ENCODE measurements at places on chromosomes 2 and 18.

DNA sequence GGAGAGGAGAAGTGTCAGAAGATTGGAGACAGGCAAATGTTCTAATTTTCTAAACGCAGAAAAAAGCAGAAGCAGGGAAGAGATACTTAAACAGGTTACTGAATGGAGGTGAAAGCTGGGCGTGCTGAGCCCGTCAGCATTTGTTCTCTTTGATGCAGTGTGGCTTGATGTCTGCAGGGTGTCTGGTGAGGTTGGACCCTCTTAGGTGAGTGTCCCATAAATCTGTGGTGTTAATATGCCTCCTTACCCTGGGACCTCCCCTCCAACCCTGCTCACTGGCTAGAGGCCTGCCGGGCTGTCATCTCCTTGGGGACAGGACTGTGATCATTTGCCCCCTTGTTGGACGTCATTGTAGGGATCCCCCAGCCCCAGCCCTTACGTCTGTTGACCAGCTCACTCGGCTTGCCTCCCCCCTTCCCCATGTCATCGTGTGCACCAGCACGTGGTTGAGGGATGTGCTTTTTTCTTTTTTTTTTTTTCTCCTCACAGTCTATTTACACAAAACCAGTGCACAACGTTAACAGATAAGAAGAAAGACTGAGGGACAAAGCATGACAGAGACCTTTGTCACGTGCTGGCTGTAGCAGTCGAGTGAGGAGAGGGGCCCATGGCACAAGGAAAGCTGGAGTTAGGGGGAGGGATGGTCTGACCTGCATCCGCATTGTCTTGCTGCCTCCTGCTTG is 56.4 kb downstream of the NCK2 start:
- no peak for DNase-seq

DNA sequence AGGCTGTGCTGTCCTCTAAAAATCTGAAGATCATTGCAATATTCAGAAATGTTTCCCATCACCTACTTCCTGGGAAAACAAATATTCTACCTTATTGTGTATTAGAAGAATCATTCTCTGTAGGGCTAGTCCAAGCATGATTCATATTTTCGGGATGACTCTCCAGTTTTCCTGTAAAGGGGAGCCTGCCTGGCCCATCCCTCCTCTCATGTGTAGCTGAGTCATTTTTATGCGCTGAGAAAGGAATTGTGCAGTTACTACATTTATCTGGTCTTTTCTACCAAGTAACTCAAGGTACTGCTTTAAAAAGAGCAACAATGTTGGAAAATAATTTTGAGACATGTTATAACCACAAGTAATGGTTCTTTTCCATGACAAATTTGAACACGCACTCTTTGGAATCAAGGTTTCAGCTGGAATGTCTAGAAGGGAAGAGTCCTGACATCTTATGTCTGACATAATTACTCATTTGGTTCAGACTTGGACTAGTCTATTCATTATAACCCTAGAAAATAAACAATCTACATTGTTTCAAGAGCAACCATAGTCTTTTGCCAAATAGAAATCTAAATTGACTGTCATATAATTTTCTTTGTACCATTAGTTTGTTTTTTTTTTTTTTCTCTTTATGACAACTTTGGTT is 6.6 kb downstream of the DSG3 start:
- no peak for DNase-seq

GRCh38 chr2:160884056-160884455 is 276.2 kb upstream of the TANK start:
- no peak for DNase-seq

DNA sequence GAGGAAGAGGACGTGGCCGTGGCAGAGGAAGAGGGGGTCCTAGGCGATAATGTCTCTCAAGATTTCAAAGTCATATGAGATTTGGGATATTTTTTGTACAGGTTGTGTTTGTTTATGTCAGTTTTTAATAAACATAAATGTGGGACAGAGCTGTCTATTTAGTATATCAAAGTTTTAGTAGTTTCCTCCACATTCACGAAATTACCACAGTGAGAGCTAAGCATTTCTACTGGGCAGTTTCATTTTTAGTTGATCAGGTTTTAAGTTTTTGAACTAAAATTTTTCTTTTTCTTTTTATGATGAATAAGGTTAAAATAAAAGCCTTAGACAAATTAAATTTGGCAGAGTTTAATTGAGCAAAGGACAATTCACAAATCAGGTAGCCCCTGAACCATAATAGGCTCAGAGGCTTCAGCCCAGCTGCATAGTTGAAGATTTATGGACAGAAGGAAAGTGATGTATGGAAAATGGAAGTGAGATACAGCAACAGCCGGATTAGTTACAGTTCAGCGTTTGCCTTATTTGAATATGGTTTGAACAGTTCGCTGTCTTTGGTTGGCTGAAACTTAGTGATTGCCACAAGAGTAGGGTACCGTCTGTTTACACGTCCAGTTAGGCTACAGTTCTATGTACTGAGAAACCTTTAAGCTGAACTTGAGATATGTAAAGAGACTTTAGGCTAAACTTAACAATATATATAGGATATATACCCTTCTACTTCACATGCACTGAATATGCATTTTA is 17.1 kb downstream of the SNRPD1 start:
- DNase-seq, result no peak

DNA sequence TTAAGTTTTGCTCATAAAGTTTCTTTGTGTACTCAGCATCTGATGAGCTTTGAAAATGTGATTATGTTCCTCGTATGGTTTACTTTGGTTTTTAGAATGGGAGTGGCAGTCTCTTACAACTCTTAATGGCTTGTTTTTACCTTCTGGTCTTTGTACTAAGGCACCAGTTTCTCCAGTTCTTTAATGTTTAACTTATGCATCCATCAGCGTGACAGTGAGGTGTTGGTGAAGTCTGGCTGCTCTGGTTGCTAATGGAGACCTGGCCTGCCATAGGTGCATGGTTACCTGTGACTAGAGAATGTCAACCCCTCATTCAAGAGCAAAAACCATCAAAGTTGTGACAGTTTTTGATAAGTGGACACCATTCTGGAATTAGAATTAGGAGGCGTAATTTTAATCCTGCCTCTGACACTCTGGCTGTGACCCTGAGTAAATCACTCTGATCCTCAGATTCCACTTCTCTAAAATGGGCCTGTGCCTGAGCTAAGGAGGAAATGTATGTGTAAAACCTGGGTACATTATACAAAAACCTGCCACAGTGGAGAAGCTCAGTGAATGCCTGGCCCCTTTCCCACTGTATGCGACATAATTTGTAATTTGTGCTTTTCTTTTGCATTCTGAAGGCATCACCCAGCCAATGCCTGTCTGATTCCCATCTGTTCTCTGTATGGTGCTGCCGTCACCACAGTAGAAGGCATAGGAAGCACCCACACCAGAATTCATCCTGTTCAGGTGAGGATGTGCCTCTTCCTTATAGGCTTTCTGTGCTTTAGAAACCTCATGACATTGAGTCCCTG is 11.2 kb downstream of the AOX1 start:
- DNase-seq, result no peak

DNA sequence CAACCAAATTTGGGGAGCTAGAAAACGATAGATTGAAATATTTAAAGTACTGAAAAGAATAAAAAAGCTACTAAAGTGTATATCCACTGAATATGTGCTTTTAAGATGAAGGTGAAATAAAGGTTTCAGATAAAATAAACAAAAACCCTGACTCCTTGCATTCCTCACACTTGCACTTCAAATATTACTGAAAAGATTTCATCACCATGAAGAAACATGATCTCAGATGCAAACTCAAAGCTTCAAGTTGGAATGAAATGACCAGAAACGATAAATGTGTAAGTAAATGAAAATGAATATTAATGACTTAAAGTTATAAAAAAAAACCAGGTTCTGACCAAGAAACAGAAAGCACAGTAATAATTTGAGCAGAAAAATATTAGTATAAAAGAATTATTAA is 1246.0 kb upstream of the ACVR2A start:
- DNase-seq, result no peak

- DNase-seq, result no peak
Observed at GRCh38 chr2:144082777-144083176, 437.1 kb downstream of the ZEB2 start.

GRCh38 chr2:121877366-121877765 is 121.9 kb downstream of the TSN start:
- DNase-seq, result no peak

DNA sequence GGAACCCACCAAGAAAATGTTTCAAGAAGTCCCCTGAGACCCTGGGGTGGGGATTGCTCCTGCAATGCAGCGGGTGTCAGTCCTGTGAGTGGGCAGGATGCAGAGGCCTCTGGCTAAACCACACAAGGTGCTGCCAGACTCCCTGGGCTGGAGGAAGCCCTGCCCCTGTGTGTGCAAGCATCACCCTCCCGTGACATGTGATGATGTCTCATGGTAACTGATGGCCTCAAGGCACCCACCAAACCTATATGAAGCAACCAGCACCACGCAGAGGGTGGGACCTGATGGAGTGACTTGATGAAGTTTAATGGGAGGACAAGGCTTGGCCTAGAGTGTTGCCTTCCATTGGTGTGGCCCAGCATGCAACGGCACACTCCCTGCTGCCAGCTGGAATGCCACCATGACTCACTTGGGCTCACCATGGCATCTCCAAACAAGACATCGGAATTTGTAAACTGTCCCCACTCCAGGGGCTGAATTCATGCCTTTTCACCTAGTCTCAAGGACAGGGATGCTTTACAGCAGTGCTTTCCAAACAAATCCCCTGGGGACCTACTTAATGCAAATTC is 8.7 kb upstream of the SLC14A1 start:
- no peak for DNase-seq

DNA sequence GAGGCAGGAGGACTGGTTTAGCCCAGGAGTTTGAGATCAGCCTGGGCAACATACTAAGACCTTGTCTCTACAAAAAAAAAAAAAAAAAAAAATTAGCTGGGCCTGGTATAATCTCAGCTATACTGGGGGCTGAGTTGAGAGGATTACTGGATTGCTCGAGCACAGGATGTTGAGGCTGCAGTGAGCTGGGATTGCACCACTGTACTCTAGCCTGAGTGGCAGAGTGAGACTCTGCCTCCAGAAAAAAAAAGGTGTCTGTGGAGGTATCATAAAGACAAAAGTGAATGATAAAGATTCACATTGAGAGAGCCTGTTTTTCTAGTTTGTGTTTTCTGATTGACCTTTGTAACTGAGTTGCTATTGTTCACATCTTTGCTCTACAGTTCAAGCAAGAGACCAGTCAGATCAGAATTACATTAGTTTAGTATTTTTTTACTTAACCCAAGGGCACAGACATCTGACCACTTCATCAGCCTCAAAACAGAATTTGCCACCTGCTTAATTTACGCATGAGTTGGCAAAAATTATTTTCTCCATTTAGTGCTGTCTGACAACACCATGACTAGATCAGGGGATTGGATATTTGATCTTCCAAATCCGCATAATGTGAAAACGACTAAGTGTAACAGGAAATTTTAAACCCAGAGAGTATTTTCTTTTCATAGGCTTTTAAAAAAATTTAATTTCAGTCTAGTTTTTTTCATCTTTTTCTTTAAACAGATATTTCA is 271.0 kb downstream of the TGIF1 start:
- DNase-seq, result no peak

- DNase-seq, result no peak
Observed at GRCh38 chr2:226040344-226040900, 640.9 kb downstream of the NYAP2 start.

DNA sequence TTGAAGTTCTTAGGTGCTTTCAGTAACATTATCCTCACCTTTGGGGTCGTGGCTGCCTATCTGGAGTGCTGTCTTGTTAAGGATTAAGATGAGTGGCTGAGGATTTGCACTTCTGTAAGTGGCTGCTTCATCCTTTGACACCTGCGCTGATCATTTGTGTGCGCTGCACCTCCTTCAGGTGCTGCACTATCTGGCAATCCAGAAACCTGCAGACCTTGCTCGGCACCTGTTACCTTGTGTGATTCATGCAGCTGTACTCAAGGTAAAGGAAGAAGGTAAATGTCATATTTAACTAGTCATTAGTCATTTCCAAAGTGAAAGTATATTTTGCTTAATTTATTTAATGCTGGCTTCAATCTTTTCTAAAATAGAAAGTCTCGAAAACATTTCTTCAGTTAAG is 110.3 kb downstream of the RAB3GAP1 start:
- peak; percentile 84 for DNase-seq

DNA sequence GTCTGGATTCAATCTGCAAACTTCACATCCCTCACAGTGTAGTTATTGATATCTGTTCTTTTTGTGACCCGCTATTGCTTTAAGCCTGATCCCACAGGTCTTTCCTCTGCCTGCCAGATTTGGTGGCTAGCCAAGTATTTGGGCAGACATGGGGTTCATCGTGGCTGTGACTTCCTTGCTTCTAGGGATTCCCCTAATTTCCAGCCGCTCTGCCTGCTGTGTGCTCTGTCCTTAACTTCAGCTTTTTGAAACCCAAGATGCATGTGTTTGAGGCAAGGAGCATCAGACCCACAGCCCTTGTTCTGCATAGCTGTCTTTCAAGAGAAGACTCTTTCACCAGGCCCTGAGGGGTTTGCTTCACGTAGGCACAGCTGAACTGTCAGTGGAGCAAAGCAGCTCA is 54.2 kb downstream of the NCAPH start:
- DNase-seq, result no peak

- no peak for DNase-seq
Observed at GRCh38 chr2:241619597-241620418, 17.1 kb downstream of the THAP4 start.

DNA sequence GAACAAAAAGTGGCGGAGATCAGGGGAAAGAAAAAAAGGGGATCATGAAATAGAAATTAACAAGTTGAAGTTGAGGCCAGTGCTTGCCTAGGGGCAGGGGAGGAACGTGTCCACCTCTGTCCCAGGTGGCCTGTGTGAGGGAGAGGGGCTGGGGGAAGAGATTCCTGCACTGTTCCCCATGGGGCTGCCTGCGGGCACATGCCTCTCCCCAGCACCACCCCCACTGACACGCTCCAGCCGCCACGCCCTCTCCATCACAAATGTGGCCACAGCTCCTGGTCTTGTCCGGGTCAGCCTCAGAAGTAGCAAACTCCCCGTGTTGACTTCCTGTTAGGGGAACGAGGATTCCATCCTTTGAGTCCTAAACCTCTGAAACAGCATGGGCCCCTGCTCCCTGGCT is 161.2 kb downstream of the GLI2 start:
- no peak for DNase-seq

GRCh38 chr2:64203858-64204632 is 59.8 kb upstream of the PELI1 start:
- peak; percentile 56 for DNase-seq

GRCh38 chr2:96759548-96759947 is 1.2 kb upstream of the CNNM4 start:
- no peak for DNase-seq

DNA sequence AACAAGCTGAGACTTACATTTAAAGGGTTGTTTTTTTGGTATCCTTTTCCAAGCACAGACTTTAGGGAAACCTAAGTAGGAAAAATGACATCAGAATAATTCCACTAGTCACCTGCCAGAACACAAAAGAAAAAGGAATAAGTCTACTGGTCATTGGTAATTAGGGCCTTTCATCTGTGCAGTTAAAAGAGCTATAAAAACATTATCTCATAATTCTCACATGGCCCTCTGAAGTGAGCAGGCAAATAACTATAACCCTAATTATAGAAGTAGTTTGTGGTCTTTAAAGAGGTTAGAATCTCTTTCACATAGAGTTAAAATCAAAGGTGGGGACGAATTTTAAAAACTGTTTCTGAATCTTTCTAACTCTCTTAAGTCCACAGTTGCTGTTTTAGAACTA is 111.1 kb upstream of the B3GNT2 start:
- DNase-seq, result no peak

GRCh38 chr2:83006961-83007360 is 1452.1 kb downstream of the SUCLG1 start:
- no peak for DNase-seq
